ENCODE measurements at places on chromosomes 16 and 17. TPM values are rescaled to one million over a fixed set of nuclear protein-coding genes. Genes with fewer than 3 reads are reported as not detected.

The TNK1 gene
- total RNA-seq, result 20.8 TPM

The CDC6 gene
- total RNA-seq, result 1.5 TPM

The ZNF287 gene
- 18.8 TPM for total RNA-seq

The CORO6 gene
- 1.6 TPM for total RNA-seq

The CSNK2A2 gene
- total RNA-seq, result 65.8 TPM

The MT4 gene
- total RNA-seq, result not detected

The PNMT gene
- total RNA-seq, result 0.91 TPM

The PRSS8 gene
- not detected for total RNA-seq

The RTN4RL1 gene
- total RNA-seq, result 0.57 TPM

The ZFHX3 gene
- 0.34 TPM for total RNA-seq

The DYNLRB2 gene
- total RNA-seq, result 0.91 TPM

The IGF2BP1 gene
- total RNA-seq, result not detected

The KRT33B gene
- total RNA-seq, result not detected

The MEOX1 gene
- total RNA-seq, result not detected

The KRT15 gene
- total RNA-seq, result not detected

The PDF gene
- 16.8 TPM for total RNA-seq

The RNF43 gene
- total RNA-seq, result 1.2 TPM

The RAB26 gene
- not detected for total RNA-seq

The CBFA2T3 gene
- 1.5 TPM for total RNA-seq

The FBXW10 gene
- total RNA-seq, result not detected

The PABPN1L gene
- total RNA-seq, result not detected

The TAT gene
- total RNA-seq, result not detected

The SLFN12L gene
- total RNA-seq, result 51.1 TPM

The CDT1 gene
- 0.74 TPM for total RNA-seq

The LRRC37A gene
- 7.5 TPM for total RNA-seq

The TMEM100 gene
- total RNA-seq, result not detected

The MILR1 gene
- total RNA-seq, result not detected

The ERN2 gene
- total RNA-seq, result not detected

The MYH3 gene
- 16.0 TPM for total RNA-seq

The KRT14 gene
- not detected for total RNA-seq

The ZACN gene
- not detected for total RNA-seq

The PGAP3 gene
- 30.1 TPM for total RNA-seq

The NRN1L gene
- 5.3 TPM for total RNA-seq

The SEPTIN12 gene
- not detected for total RNA-seq

The TRAPPC1 gene
- 93.4 TPM for total RNA-seq

The CCL17 gene
- total RNA-seq, result not detected

The GP1BA gene
- not detected for total RNA-seq

The KRTAP1-5 gene
- total RNA-seq, result not detected

The TNFSF13 gene
- total RNA-seq, result 3.0 TPM

The HOXB1 gene
- not detected for total RNA-seq

The KRTAP9-2 gene
- total RNA-seq, result not detected

The NPW gene
- total RNA-seq, result not detected

The MMP15 gene
- total RNA-seq, result 0.25 TPM

The CASKIN1 gene
- 0.13 TPM for total RNA-seq

The ARL2BP gene
- total RNA-seq, result 58.0 TPM

The PHOSPHO1 gene
- total RNA-seq, result not detected

The TUBD1 gene
- total RNA-seq, result 33.5 TPM

The ATP6V0D1 gene
- total RNA-seq, result 33.3 TPM

The TLCD3B gene
- not detected for total RNA-seq

The GABARAPL2 gene
- total RNA-seq, result 76.5 TPM

The TRPV3 gene
- 0.38 TPM for total RNA-seq

The TNP2 gene
- total RNA-seq, result not detected

The ALOX12 gene
- not detected for total RNA-seq
